ENCODE measurements at places on chromosomes 13 and 19. TPM values are rescaled to one million over a fixed set of nuclear protein-coding genes. Genes with fewer than 3 reads are reported as not detected.

DNA sequence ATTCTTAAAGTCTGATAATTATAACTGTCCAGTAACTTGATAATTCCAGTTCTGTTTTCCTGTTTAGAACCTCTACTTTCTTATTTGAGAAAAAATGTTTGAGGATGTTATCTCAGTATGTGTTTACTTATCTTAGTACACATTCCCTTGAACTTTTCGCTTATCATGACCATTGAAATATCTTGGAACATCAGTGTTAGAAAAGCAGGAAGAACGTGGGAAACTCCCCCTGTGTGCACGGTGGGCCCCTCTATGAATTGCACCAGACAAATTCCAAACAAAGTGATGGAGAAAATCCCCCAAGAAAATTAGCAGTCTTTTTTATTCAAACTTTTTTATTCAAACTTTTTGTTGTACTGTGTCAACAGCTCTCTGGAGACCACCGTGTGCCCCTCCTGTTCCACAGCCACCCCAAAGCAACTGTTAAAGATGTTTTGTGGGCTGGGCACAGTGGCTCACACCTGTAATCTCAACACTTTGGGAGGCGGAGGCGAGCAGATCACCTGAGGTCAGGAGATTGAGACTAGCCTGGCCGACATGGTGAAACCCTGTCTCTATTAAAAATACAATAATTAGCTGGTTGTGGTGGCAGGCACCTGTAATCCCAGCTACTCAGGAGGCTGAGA is 78.3 kb upstream of the PEG3 start:
- DNase-seq, result no peak

DNA sequence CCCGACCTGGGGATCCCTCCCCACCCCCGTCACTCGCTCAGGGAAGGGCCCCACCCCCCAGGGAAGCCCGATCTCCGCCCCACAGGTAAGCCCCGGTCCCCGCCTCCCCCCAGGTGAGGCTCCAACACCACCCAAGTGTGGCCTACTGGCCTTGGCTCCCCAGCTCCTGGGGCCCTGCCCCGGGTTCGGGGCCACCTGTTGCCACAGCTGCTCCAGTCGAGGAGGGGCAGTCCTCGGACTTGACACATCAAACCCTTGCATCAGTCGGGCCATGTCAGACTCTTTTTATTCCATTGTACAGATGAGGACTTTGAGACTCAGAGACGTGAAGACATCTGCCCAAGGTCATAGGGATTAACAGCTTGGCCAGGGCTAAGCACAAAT is 512 bp downstream of the CC2D1A start:
- DNase-seq, result peak; percentile 59

IGFL3 gene
- not detected for total RNA-seq

DNA sequence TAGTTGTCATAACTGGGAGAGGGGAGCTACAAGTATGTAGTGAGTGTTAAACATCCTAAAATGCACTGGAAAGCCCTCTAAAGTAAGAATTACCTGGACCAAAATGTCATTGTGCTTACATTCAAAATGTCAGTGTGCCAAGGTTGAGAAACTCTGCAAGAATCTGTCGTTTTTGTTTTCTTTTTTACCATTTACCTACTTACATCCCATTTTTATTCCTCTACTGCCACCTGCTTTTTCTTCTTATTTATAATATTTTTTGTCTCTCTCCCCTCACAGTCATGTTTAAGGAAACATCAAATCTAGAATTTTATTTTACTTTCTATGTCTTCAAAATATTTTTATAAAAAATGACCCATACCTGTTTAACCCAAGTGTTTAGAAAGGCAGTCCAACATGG is 226.4 kb downstream of the PCDH17 start:
- DNase-seq, result no peak
